ENCODE measurements at places on chromosomes 4 and X. TPM values are rescaled to one million over a fixed set of nuclear protein-coding genes. Genes with fewer than 3 reads are reported as not detected.

- no peak for DNase-seq
These were observed 276.7 kb downstream of the GBA3 start for GRCh38 chr4:22969287-22969896.

- DNase-seq = peak; percentile 39
These were observed 26.0 kb downstream of the KIT start for GRCh38 chr4:54683616-54684346.

The MAGED4 gene
- total RNA-seq = 25.3 TPM

- DNase-seq = no peak
These were observed 9.6 kb upstream of the EXOSC9 start for GRCh38 chr4:121791481-121791880.

The AFM gene
- total RNA-seq = not detected

- DNase-seq = no peak
These were observed 591 bp downstream of the ELK1 start for GRCh38 chrX:47649781-47650163.

GRCh38 chr4:177968817-177969442 is 526.7 kb upstream of the AGA start:
- no peak for DNase-seq

DNA sequence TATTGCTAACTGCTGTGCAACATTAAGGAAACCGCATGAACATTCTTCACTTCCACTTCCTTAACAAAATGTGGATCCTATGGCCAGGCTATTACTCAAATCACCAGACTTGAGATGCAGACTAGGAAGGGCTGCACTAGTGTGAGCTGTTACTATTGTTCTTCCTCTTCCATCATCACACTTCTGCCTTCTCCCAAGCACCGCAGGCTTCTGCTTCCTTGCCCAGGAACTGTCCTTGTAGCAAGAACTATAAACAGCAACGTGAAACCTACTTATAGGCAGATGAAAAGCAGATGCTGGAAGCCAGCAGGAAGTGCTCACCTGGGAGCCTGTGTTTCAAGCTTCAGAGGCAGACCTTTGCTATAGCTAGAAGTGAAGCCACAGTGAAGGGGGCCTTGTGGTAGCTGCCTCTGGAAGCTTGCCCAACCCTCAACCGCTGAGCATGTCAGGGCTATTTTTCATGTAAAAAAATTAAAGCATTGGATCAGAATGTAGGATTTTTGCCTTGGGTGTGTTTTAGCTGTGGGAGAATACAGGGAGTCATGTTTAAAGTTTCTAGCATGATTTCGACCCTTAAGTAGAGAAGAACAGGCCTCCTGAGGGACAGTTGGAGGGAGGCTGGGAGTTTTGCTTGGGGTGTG is 43.9 kb downstream of the CLNK start:
- no peak for DNase-seq

The MAGEA2 gene
- not detected for total RNA-seq

The LAMTOR3 gene
- 29.1 TPM for total RNA-seq

The NCAPG gene
- 66.4 TPM for total RNA-seq

GRCh38 chr4:104728380-104729122 is 233.9 kb upstream of the CXXC4 start:
- no peak for DNase-seq

All from endothelial cell of umbilical vein (primary cell).